ENCODE measurements at places on chromosomes 11 and 22.

- DNase-seq = no peak
These were observed 15.2 kb downstream of the FCHSD2 start for GRCh38 chr11:73126804-73127480.

DNA sequence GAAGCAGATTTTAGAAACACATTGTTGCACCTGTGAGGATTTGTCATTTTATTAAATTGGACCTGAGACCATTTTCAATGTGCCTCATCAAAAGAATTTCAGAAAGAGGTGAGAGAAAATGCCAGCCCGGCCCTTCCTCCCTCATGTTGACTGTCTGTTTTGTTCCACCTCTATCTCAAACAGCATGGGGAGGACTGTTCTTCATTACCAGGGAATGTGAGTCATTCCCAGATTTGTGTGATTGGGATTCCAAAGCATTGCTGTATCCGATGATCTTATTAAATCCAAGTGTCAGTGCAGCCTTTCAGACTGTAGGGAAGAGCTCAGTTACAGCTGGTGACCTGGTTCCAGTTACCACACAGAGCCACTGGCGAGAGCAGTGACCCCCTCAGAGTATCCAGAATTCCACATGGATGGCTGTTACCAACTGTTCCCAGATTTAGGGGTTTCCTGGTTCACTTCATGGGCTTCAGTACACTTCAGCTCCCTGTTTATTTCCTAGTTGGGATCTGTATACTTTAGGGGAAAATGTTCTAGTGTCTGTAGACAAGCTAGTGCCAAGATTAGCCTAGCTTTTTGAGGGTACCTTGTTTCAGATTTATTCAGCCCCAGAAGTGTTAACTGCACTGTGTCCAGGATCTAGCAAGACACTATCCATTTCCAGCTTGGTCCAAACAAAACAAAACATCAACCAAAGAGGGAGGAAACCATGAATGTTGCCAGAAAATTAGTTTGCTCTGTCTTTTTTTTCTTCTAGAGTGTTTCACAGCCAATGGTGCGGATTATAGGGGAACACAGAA, 20.9 kb downstream of the KREMEN1 start:
- DNase-seq = no peak

DNA sequence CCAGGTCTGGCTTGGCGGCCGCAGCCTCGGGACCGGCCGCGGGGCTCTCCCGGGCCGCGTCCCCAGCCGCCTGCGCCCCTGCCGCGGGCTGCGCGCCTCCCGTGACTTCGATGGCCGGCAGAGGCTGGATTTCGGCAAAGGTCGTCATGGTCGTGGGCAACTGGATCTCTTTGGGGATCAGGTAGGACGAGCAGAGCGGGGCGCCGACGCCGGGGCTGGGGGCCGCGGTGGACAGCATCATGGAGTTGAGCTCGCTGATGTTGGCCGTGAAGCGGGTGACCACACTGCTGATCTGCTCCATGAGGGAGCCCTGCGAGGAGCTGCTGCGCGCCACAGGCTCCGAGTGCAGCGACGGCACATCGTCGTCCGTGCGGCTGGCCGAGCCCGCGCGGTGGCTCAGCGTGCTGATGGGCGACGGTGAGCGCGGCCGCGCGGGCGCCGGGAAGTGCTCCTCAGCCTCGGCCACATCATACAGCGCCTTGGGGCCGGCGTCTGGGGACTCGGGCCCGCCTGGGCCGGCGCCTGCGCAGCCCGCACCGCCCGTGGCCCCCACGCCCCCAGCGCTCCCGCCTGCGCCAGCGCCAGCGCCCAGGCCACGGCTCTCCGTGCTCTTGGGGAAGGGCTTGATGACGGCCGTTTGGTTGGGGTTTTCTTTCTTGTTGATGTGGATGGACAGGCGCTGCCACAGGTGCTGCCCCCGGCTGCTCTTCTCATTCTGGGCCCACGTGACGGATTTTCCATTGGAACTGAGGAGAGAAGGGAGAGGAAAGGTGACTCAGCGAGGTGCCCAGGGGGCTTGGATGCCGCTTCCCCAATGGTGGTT, 171.4 kb upstream of the CTSC start:
- DNase-seq = peak; percentile 54

DNA sequence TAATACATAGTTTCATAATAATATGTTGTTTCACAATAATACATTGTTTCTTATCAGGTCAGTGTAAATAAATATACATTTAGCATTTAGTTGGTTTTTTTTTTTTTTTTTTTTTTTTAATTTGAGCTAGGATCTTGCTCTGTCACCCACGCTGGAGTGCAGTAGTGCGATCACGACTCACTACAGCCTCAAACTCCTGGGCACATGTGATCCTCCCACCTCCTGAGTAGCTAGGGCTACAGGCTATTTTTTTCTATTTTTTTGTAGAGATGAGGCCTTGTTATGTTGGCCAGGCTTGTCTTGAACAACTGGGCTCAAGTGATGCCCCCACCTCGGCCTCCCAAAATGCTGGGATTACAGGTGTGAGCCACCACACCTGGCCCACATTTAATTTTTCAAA, 43.5 kb downstream of the MIAT start:
- DNase-seq = no peak

DNA sequence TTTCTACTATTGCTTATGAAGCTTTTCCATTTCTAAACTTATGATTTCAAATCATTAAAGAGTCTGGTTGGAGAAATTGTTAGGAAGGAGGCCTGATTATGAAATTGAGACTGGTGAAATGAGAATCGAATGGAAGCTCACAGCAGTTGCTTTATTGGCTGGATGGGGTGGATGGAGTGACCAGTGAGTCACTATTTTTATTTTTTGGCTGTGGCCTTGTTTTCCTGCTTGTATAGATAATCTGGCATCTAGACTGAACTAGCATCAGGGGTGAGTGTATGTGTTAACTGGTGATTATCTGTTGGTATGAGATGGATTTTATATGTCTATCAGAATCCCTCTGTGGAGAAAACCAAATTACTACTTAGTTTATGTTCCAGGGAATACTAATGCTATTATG, 36.2 kb downstream of the UVRAG start:
- no peak for DNase-seq

DNA sequence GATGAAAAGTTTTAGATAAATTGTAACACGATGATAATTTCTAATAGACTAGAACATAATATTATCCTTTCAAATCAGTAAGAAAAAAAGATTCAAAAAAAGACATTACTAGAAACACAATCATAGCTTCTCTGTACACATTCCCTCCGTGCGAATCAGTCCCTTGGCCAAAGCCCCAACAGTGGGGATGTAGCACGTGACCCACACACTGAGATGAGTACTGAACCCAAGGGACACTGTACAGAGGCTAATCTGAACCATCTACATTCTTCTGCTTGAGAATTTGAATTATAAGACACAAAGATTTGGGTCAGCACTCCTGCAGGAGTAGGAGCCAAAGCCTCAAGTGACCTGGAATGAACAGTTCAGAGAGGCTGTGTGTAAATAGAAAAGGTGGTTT, 353.7 kb downstream of the INSC start:
- DNase-seq = no peak
